ENCODE measurements at places on chromosomes 7 and 10. TPM values are rescaled to one million over a fixed set of nuclear protein-coding genes. Genes with fewer than 3 reads are reported as not detected.

DNA sequence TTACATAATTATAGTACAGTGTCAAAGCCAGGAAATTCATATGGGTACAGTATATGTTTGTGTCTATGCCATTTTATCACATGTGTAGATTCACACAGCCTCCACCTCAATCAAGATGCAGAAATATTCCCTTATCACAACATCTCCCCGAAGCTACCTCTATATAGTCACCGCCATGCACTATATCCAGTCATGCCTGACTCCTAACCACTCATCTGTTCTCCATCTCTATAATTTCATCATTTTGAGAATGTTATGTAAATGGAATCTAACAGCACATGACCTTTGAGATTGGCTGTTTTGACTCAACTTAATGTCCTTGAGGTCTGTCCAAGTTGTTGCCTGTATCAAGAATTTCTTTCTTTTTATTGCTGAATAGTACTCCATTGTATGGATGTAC is 22.3 kb upstream of the SLC25A13 start:
- DNase-seq = no peak

DNA sequence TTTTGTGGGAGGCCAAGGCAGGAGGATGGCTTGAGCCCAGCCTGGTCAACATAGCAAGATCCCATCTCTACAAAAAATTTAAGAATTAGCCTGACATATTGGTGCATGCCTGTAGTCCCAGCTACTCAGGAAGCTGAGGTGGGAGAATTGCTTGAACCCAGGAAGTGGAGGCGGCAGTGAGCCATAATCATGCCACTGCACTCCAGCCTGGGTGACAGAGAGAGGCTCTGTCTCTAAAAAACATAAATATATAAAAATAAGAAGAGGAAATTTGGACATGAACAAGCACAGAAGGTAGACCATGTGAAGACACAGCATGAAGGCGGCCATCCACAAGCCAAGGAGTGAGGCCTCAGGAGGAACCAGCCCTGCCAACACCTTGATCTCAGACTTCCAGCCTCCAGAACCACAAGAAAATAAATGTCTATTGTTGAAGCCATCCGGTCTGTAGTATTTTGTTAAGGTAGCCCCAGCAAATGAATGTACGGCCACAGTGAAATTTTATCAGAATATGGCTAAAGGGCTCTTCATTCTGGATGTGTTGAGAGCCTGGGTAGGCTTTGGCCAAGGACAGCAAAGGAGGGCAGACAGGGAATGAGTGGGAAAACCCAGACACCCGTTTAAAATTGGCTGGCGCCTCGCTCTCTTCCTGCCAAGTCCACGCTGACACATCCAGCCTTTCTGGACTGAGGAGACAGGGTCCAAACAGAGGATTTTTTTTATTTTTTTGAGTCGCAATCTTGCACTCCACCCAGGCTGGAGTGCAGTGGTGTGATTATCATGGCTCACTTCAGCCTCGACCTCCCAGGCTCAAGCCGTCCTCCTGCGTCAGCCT is 12.9 kb upstream of the GRID2IP start:
- no peak for DNase-seq

GRCh38 chr10:29869593-29869992 is 189.8 kb downstream of the JCAD start:
- DNase-seq = no peak

DNA sequence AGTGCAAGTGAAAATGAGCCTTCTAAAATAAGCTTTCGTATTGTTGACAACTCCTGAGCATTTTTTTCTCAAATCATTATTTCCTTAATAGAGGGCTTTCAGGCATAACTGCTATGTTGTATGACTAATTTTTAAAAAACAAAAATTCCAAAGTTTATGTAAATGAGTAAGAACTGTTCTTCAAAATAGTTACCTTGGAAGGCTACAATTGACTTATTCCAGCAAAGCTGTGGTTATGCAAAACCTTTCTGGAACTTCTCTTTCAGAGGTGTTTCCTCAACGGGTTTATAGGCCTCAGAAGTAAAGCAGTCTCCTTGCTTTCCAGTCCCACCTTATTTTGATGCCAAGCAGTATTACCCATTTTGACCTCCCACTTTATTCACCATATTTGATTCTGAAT is 2.5 kb downstream of the SLC25A28 start:
- DNase-seq = no peak

AKR1C1 gene
- 5.5 TPM for total RNA-seq

OPALIN gene
- total RNA-seq = not detected

Data from cardiac muscle cell (in vitro differentiated cells and primary cell).